ENCODE measurements at places on chromosomes 5 and 9. TPM values are rescaled to one million over a fixed set of nuclear protein-coding genes. Genes with fewer than 3 reads are reported as not detected.

The STK32A gene
- under 0.01 TPM for total RNA-seq

The NAIP gene
- total RNA-seq, result 2.4 TPM

The GRM6 gene
- not detected for total RNA-seq

The CER1 gene
- not detected for total RNA-seq

The SHROOM1 gene
- total RNA-seq, result 1.4 TPM

The SH2D3C gene
- 72.6 TPM for total RNA-seq

The DBH gene
- total RNA-seq, result not detected

The ORM1 gene
- total RNA-seq, result not detected

The ACOT12 gene
- not detected for total RNA-seq

The TRIM36 gene
- total RNA-seq, result 0.22 TPM

DNA sequence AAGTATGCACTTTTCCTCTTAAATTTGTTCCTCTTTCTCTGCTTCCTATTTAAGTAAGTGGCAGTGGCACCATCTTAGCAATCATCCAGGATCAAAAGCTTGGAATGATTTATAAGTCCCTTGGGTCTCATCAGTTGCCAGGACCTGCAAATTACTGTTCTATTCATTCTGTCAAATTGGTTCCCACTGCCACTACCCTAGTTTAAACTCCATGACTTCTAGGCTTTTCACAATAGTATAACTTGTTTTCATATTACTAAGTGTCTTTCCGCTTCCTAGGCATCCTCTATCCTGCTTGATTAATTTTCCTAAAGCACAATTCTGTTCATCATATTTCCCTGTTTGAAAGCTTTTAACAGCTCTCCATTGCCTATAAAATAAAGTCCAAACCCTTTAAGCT is 363.9 kb upstream of the MEF2C start:
- no peak for DNase-seq

GRCh38 chr5:139660105-139660922 is 12.2 kb downstream of the CXXC5 start:
- DNase-seq, result peak; percentile 46

GRCh38 chr9:546235-546634 is 295.3 kb upstream of the DMRT1 start:
- no peak for DNase-seq

GRCh38 chr5:99089822-99090549 is 161.2 kb upstream of the CHD1 start:
- no peak for DNase-seq

GRCh38 chr5:9957214-9957613 is 292.5 kb downstream of the ATPSCKMT start:
- no peak for DNase-seq

DNA sequence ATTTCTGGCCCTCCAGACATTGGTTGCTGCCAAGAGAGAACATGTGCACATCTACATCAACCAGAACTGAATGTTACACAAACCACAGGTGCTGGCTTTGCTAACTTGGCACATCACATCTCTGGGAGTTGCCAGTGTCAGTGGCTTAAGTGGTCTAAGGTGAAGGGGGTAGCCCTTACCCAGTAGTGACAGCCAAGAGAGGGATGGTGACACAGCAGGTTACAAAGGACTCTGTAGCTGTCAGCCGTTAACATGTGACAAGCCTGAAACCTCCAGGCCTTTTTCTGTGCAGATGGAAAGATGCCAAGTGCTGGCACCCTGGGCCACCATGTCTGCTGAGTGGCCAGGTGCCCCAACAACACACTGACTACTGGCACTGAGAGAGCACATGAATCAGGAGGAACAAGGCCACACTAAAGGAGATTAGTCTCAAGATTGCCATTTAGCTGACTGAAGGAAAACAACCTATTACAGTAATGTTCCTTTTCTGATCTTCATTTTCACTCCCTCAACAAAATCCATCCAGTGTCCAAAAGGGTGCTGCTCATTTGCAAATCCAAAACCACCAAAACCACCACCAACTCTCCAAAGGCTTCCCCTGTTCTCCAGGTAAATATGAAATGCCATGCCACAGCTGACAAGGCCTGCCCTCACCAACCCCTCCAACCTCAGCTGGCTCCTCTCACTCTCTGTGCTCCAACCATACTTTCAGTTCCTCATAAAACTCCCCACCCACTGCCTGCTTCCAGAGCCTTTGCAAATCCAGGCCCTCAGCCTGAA is 20.2 kb downstream of the SIL1 start:
- DNase-seq, result no peak

GRCh38 chr9:73006986-73007385 is 54.1 kb upstream of the ALDH1A1 start:
- DNase-seq, result peak; percentile 70

- no peak for DNase-seq
Observed at GRCh38 chr9:85478847-85479246, 262.9 kb downstream of the AGTPBP1 start.

DNA sequence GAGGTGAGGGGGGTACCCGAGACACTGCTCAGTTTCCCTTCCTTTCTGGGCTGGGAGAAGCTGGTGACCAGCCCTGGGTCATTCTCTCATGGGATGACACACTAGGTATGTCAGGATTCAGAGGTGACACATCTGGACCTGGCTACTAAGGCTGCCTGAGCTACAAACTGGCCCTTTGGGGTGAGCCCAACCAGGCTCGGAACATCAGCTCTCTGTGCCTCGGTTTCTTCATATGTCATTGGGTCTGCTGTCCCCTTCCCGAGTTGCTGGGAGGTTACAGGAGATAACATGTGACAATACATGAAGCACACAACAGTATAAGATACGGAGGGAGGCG is 11.8 kb downstream of the CARD19 start:
- no peak for DNase-seq

GRCh38 chr9:89674667-89675057 is 69.8 kb downstream of the GADD45G start:
- DNase-seq, result no peak

DNA sequence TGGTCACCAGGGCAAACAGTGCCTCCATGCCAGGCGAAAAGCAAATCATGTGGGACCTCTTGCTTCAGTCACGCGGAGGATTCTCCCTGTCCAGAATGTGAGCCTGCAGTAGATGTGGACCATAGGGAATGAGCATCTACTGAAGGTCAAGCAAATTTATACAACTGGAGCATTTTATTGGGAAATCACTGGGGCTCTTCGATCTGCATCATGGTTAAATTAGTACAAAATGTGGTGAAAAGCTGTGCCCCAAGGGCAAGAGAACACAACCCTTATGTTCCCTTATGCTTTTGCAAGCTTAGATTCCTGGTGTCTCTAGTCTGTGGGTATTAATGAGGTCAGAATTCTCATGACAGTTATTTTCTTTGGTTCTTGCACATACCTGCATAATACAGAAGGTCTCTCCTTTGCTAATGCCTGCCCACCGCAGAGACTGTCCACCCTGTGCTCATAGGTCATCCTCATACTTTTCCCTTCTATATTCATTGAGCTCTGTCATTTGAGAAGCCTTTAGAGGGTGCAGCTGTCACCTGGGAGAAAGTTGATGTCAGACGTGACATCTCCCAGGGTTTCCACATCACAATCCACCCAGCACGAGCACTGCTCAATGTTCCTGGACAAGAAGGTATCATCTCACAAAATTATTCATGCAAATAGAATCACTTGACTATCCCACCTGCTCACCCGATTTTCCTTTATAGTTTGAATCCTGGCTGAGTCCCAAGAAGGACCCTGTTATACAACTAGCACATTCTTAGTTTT is 111.7 kb downstream of the NXNL2 start:
- DNase-seq, result no peak

GRCh38 chr9:15155826-15156225 is 151.2 kb downstream of the TTC39B start:
- peak; percentile 78 for DNase-seq

GRCh38 chr9:129932303-129933151 is 97.3 kb downstream of the USP20 start:
- peak; percentile 54 for DNase-seq

- DNase-seq, result no peak
Observed at GRCh38 chr5:42784132-42784531, 27.5 kb downstream of the CCDC152 start.

DNA sequence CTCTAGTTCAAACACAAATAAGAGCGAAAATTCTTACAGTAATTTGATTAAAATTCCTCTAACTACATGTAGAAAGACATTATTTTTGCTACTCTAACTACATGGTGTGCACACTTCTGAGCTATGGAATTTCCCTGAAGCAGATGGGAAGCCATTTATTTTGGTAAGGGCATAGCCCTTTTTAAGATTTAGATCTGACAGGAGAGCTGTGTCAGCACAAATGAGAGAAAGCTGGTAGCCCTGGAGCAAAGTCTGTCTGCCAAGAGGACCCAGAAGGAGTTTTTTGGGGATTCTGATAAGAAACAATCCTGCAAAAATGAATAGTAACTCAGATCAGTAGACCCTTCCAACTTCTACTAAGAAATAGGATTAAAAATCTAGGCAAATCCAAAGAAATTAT is 595.9 kb upstream of the MEF2C start:
- no peak for DNase-seq

GRCh38 chr9:33780276-33780675 is 15.1 kb upstream of the PRSS3 start:
- no peak for DNase-seq

- DNase-seq, result no peak
Observed at GRCh38 chr5:158874343-158874742, 225.4 kb downstream of the EBF1 start.

DNA sequence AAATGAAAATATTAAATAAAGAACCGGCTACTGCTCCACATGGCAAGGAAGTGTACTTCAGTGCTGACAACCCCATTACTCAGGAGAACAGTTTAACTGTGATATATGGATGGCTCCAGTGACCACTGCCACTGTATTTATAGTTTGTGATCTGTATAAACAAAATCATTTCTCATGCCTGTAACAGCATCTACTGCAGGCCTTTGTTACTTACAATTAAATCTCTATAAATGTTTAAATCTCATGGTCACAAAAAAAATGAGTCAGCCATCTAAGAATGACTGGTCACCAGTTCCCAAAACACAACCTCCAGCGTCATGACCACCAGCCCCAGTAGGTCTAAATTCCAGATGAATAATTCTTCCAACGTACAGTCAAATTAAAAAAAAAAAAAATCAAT is 24.6 kb downstream of the SERINC5 start:
- DNase-seq, result no peak

GRCh38 chr5:147169399-147169798 is 65.4 kb upstream of the STK32A start:
- no peak for DNase-seq

GRCh38 chr9:9117866-9118265 is 1318.3 kb upstream of the DMAC1 start:
- DNase-seq, result no peak
